ENCODE measurements at places on chromosomes 1 and 21.

GRCh38 chr1:22536506-22536905, 26.8 kb upstream of the EPHA8 start:
- H3K27me3 ChIP-seq, result no peaks in the 10 kb centered on the region
- no peak overlapping the region for H3K27ac ChIP-seq
- no peaks in the 10 kb centered on the region for H3K4me1 ChIP-seq

- H3K4me1 ChIP-seq, result no peaks in the 10 kb centered on the region
- no peak for DNase-seq
- H3K27me3 ChIP-seq, result no peaks in the 10 kb centered on the region
Observed at GRCh38 chr1:93869653-93870052, 9.4 kb downstream of the DNTTIP2 start.

- peak overlapping the region; percentile 78 for H3K27ac ChIP-seq
- peaks cover 10% of the 10 kb centered on the region for H3K4me1 ChIP-seq
- H3K27me3 ChIP-seq, result no peaks in the 10 kb centered on the region
- no peak overlapping the region for H3K4me3 ChIP-seq
- H3K36me3 ChIP-seq, result no peaks in the 10 kb centered on the region
Observed at GRCh38 chr1:223133306-223133823, 9.7 kb downstream of the TLR5 start.

DNA sequence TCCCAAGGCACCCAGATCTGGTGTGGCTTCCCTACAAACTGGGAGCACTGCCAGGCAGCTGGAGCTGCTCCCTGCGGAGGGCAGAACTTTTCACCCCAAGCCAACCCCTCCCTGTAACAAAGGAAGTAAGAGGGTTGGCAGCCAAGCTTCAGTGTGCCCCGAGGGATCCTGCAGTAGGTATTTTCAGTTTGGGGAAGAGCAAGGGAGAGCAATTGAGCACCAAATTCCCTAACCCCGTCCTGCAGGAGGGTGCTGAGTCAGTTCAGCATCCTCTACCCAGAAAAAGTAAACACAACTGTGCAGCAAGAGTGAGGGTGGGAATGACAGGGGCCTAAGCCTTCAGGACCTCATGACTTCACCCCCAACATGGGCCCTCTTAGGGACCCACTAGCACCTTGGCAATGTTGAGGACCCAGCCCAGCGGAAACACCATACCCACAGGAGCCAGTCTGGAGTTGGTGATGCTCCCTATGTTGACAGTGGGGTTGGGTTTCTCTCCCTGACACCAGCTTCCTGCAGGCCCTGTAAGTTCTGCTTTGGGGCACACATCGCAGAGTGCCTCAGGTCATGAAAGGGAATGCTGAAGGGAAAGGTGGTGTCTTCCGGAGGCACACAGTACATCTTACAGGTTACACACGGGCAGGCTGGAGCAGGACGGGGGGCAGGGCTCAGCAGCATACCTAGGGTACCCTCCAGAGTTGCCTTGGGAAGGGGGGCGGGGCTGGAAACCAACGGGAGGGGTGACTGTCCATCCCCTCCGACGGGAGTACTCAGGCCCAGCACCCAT, 14.8 kb downstream of the SH3BP5L start:
- peaks cover 11% of the 10 kb centered on the region for H3K36me3 ChIP-seq
- peaks cover 6% of the 10 kb centered on the region for H3K4me1 ChIP-seq
- H3K27me3 ChIP-seq, result no peaks in the 10 kb centered on the region
- H3K4me3 ChIP-seq, result no peak overlapping the region

DNA sequence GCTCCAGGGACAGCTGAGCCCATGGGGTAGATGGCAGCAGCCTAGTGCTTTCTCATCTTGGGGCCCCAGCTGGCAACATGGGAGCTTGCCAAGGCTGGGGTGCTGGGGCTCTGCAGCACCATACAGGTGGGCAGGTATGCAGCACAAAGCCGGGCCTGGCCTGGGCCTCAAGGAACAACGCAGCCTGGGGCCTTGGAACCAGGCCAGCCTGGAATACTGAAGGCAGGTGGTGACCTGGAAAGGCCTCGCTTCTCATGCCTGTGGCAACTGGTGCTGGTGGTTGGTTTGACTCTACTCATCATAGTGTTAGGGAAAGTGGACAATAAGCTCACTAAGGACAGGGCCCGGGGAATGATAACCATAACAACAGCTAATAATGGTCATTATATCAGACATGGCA, 27.0 kb upstream of the SDHB start:
- no peaks in the 10 kb centered on the region for H3K36me3 ChIP-seq
- H3K27me3 ChIP-seq, result no peaks in the 10 kb centered on the region
- DNase-seq, result no peak
- no peaks in the 10 kb centered on the region for H3K4me1 ChIP-seq

GRCh38 chr1:233629305-233629935, 15.5 kb downstream of the KCNK1 start:
- no peak overlapping the region for H3K4me3 ChIP-seq
- no peaks in the 10 kb centered on the region for H3K27me3 ChIP-seq
- DNase-seq, result no peak
- no peaks in the 10 kb centered on the region for H3K36me3 ChIP-seq

Measured in breast epithelium (tissue), 4 donors.